NCI-H510A (cell line): ENCODE measurements at places on chromosomes 6 and 20.

DNA sequence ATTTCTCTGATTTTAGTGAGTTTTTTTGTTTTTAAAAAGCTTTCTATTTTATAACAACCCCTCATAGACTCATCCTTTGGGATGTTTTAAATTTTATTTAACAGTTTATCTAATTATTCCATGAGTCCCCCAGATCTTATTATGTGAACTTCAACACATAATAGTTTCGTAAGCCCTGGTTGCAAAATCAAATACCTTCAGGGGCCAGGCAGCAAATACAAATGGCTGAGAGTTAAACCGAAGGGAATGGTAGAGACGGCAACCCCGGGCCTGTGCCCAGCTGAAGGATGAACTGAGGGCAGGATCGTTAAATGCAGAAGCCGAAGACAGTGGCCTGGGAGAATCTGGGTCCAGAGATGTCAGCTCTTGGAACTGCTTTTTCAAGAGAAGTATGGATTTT lies 88.4 kb downstream of the RTN4IP1 start:
- no peak for DNase-seq

- DNase-seq = peak; percentile 9
These were observed 16.7 kb upstream of the ENTPD6 start for GRCh38 chr20:25178563-25179438.

- no peak for DNase-seq
These were observed 24.4 kb downstream of the GNAS-AS1 start for GRCh38 chr20:58826271-58826670.

DNA sequence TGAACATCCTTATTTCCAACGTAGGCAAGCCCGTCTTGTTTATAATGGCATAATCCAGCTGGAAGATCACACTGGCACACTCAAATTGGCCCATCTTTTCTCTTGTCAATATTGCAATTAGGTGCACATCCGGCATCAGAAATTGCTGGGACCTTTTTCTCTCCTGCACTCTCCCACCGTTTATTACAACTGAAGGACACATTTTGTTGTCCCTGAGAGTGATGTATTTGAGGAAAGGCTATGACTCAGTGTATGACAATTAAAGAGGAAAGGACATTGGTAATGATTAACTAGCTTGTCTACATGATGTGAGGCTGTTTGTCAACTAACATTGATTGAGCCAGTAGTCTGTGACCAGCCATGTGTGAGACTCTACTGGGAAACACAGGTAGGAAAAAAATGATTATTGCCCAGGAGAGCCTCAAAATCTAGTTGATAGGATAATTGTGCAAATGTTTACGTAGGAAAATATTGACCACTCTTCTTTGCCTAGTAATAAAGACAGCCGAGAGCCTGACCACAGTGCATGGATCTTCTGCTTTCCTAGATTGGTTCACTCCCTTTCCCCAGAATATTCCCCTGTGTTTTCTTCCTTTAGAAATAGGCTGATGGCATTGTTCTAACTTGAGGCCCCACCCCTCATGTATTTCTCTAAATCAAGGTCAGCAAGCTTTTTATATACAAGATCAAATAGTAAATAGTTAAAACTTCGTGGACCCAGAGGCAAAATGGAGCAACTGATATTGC lies 230.0 kb upstream of the BTBD3 start:
- no peak for DNase-seq

DNA sequence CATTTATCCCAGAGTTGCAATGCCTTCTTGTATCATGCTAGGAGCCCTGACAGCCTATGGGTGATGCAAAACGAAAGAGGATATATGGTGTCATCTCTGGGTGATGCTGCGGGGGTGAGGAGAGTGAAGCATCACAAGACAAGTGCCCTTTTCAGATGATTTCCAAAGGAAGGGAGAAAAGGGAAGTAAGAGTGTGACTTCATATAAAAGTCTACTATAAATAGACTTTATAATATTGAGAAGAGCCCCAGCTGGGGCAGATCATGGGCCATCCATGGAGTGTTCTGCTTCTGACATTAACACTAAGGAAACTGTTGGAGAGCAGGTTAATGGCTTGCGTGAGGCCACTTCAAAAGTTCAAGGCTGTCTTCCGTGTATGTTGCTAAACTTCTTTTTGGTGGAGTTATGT lies 4.4 kb downstream of the CD83 start:
- DNase-seq = no peak

DNA sequence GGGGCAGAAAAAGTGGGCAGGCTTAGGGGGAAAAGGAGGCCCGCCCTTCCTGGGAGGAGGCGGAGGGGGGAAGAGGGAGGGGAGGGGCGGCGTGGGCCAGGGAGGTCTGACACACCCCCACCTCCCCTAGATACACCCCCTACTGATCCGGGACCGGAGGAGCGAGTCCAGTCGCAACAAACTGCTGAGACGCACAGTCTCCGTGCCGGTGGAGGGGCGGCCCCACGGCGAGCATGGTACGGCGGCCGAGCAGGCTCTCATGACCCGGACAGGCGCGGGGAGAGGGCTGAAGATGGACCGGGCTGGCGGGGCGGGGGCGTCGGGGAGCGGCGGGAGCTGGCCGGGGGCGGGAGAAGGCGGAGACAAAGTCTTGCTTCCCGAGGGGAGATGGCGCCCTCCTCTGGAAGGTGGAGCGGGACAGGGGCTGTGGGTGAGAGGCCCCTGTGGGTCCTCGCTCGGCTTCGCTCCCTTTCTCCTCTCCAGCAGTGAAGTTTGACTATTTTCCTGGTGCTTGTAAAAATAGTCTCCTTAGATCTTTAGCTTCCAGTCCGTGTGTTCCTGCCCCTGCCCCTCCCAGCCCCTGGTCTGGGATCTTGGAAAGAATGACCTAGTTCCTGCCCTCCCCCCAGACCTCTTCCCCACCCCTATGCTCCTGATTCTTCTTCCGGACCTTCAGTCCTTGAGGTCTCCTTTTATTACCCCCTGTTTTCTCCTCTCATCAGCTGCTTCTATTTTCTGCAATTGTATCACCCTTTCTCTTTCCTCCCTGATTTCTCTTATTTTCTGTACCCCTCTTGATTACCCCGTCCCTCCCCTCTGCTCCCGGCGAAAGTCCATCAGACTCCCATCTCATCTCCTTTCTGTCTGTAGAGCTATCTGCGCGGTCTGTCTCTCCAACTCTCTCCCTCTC lies 6.1 kb downstream of the SYNGAP1 start:
- DNase-seq = peak; percentile 93

DNA sequence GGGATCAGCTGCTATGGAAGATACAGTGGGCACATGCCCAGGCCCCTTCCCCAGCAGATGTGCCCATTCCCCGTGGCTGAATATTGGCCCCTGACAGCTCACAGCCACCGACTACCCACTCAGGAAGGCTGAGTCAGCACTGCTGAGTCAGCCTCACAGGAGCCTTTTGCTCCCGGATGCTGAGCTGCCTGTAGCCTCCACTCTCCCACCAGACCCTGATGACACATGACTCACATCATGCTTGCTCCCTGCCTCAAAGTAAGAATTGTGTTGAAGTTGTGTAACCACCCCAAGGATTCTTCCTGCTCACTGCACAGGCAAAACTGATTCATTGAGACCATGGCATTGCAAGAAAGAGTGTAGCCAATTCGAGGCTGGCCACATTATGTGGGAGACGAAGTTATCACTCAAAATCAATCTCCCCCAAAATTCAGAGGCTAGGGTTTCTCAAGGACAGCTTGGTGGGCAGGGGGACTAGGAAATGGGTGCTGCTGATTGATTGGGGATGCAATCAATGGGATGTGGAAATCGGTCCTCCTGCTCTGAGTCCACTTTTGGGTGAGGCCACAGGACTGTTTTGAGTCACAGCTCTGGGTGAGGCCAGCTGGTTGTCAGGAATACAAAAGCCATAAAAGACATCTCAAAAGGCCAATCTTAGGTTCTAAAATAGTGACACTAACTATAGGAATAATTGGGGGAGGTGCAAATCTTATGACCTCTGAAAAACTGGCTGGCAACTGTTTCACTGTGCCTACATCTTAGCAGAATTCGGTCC lies 556.6 kb upstream of the CDH4 start:
- DNase-seq = no peak

DNA sequence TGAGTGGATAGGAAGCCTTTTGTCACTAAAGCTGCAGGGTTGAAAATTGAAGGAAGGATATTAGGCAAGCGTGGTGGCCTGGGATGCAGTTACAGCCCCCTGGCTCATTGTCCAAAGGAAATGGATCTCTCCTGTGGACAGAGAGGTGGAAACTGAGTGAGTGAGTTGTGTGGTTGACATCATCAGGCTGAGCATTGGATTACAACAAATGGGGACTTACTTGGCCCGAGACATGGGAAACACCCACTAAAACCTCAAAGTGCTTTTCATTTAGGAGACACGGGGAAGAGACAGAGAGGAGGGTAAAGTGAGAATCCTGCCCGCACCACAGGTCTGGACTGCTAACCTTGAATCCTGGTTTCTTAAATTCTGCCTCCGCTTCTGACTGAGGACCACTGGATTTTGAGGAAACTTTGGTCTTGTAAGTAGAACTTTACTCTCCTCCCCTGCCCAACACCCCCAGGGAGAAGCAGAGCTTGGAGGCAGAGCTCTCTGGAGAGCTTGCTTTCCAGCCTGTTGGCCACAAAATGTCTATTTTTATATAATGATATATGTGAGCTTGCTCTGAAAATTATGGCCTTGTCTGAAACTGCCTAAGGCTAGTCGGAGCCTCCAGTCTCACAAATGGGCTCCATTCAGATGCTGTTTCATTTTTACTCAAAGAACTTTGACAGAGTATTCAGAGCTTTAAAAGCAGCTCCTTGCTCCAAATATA lies at the start of gene PKIG:
TSS of gene PKIG (plus strand) at position 269 of the 715 bp plus-strand sequence. CDS start 31,978 bp downstream, outside the sequence.
- no peak for DNase-seq

- DNase-seq = no peak
These were observed 26.2 kb downstream of the RRAGD start for GRCh38 chr6:89385846-89386245.

GRCh38 chr6:7195339-7196018 lies 87.7 kb downstream of the RREB1 start:
- DNase-seq = no peak

DNA sequence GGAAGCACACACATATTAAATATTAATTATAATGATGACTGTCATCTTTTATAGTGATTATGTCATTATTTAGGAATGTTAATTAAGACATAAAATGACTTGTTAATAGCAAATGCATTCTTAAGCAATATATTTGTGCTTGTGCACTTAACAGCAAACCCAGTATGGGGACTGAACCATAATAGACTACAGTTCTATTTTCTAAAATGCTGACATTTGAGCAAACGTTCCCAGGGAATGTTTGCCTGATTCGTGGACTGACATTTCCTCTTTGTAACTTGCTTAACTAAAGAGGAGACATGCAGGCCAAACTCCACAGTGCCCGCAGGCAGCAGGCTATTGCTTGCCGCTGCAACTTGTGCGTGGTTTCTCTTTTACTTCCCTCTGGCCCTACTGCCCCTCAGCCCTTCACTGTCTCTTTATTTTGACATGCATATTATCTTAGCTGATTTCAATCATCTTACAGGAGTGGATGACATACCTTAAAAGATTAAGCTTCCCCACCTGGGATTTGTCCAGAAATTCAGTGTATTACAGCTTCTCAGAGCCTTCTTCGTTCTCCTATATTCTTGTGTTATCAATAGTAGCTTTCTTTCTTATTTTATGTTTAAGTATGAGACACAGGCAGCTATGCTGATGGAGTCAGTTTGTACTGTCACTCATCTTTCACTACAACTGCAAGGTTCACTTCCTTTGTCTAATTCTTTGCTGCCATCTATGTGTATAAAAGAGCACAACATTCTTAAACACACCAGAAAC lies 141.5 kb downstream of the GMDS start:
- no peak for DNase-seq

GRCh38 chr6:130047088-130047995 lies 29.0 kb downstream of the L3MBTL3 start:
- no peak for DNase-seq

DNA sequence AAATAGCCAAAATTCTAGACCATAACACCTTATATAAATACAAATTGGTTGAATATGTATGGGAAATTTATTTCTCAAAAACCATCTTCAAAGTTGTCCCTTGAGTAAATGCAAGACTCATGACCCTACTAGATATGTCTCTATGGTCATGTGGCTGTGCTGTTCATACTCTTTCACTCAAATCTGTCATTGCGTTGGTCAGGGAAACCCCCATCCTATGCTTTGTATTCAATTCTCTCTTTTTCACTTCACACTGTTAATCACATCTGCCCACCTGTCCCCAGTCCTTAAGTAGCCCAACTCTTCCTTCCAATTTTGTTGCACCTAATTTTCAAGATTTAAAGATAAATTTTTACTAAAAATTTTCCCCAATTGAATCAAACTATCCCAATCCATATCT lies 51.0 kb downstream of the RPS12 start:
- no peak for DNase-seq

GRCh38 chr6:148996815-148997214 lies 250.0 kb downstream of the UST start:
- DNase-seq = no peak

DNA sequence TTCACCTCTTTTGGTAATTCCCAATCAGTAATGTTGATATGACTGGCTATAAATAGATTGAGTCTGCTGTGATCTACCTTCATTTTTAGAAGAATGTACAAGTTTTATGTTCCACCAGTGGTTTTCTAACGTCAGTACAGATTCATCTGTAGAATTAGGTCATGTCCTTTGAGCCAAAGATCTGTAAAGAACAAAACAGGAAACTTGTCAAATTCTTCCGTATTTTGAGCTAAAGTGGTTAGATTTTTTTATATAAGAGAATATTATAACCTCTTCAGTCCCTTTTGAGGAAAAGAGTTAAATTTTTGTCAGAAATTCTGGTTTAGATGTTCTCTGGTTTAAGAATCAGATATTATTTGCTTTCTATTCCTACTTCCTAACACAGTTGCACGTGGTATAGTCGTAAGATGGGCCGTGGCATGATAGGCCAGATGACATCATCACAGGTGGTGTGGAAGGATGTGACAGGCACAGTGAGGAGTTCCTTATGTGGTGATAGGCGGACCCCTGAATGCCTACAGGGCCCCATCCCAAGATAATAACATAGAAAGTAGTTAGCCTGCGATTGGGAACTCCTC lies 62.3 kb downstream of the SNX9 start:
- no peak for DNase-seq

GRCh38 chr20:18638768-18639167 lies 50.9 kb downstream of the DTD1 start:
- DNase-seq = no peak

- DNase-seq = peak; percentile 92
These were observed 4.1 kb upstream of the BCAS4 start for GRCh38 chr20:50790651-50791277.

- no peak for DNase-seq
These were observed 394.8 kb upstream of the NOX3 start for GRCh38 chr6:155850408-155850841.

DNA sequence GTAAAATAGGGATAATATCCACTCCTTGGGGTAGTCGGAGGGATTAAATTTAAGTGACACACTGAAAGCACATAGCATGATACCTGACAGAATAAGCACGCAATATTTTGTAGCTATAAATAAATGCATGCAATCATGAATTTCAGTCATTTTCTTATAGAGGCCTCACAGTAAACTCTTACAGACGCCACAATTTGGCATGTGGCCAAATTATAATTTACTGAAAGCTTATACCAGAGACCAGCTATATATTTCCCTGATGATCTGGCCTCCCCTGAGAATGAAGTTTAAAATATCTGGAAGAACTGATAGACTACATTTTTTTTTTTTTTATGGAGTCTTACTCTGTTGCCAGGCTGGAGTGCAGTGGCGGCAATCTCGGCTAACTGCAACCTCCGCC lies 40.9 kb downstream of the QRSL1 start:
- DNase-seq = no peak

GRCh38 chr6:102813489-102814275 lies 1420.2 kb downstream of the GRIK2 start:
- peak; percentile 10 for DNase-seq
